A549 treated with GW870086 at 1 μM for 4 hours (cell line): ENCODE measurements at places on chromosomes 11 and 22. TPM values are rescaled to one million over a fixed set of nuclear protein-coding genes. Genes with fewer than 3 reads are reported as not detected.

LRRC4C gene
- total RNA-seq: not detected in 5 replicates

OR4C46 gene
- total RNA-seq: not detected in 5 replicates

ABCG4 gene
- 0.24 to 0.37 TPM (median 0.30 TPM) in 5 replicates for total RNA-seq

GGTLC2 gene
- not detected in 5 replicates for total RNA-seq

RGL4 gene
- not detected in 5 replicates for total RNA-seq

NAV2 gene
- total RNA-seq: 18.8 to 31.0 TPM (median 27.3 TPM) in 5 replicates

ADM2 gene
- 0.57 to 0.71 TPM (median 0.64 TPM) in 5 replicates for total RNA-seq

LIF gene
- total RNA-seq: 24.1 to 38.9 TPM (median 37.0 TPM) in 5 replicates

PLXNB2 gene
- total RNA-seq: 87.3 to 113 TPM (median 112 TPM) in 5 replicates

MPEG1 gene
- not detected in 5 replicates for total RNA-seq

TMPRSS4 gene
- total RNA-seq: not detected in 5 replicates

OR10A2 gene
- total RNA-seq: not detected in 5 replicates

TNNT3 gene
- total RNA-seq: 0.13 to 0.16 TPM (median 0.14 TPM) in 3 of 5 replicates, not detected in the others
